ENCODE measurements at places on chromosomes 4 and X. TPM values are rescaled to one million over a fixed set of nuclear protein-coding genes. Genes with fewer than 3 reads are reported as not detected.
A peak's percentile ranks its signal among the peaks of the same experiment; 100 is the strongest.

DNA sequence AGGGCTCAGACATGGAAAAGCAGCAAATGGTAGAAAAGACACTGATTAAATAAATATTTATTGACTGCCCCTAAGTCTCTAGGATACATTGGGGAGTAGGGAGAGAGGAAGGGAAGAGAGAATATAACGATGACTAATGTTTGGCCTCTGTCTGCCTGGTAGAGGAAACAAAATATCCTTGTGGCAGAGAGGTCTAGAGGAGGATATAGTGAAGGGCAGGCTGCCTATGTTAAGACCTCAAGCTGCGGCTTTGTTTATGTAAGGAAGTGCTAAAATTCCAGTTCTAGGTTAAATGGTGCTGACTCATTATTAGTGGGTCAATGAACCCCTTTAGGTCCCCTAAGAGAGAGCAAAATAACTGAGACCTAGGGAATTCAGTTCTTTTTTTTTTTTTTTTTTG lies 427.3 kb upstream of the FTHL17 start:
- DNase-seq: no peak

- DNase-seq: no peak
Observed at GRCh38 chrX:116272861-116273260, 102.3 kb downstream of the AGTR2 start.

- no peak for DNase-seq
Observed at GRCh38 chrX:72609313-72609712, 36.7 kb upstream of the HDAC8 start.

DNA sequence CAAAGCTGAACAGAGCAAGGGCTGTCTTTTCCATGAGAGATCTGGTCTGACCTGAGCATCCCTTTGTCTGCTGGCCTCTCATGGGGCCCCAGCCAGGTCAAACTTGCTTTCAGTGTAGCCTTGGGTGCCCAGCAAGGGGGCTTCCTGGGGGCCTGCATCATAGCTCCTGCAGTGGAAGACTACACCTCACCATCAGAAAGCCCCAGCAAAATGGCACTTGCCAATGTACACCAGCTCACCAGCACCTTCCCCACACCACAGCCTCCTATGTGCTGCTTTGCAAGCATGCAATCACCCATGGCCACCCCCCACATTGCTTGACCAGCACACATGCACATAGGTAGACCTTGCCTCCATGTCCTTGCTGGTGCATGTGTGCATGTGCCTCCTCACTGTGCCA lies 1478.1 kb downstream of the FSTL5 start:
- no peak for DNase-seq

GRCh38 chr4:108954880-108955279 lies 192.0 kb upstream of the ETNPPL start:
- no peak for DNase-seq

GRCh38 chr4:89788206-89789072 lies 48.5 kb downstream of the SNCA start:
- DNase-seq: no peak

DNA sequence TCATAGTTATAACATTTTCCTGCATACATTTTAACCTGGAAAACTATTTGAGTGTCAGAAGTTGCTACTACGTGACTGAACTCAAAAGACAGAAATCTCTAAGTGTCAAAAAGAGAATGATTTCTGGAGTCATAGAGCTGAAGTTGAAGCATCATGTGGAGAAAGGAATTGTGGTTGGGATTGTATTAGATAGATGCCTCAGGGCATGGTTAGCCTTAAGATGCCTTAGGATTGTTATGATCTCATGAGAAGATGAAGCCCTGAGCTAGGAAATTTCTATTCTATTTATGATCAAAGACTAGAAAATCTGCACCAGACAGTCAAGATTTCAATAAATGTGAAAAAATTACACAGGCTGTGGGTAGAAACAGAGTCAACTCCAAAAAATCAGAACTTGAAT lies 20.2 kb downstream of the EPGN start:
- DNase-seq: no peak

DNA sequence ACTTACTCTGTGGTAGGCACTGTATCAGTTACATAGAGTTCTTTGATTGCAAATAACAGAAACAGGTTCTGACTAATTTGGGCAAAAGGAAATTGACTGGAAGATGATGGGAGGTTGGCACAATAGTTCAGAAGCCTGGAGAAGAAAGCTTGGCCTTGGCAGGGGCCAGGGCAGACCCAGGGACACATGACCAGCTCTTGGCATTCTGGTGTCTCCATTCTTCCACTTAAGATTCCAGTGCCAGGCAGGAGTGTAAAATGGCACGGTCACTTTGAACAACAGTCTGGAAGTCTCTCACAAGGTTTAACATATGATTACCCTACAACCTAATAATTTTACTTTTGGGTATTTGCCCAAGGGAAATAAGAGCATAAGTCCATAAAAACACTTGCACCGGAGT lies 175.9 kb downstream of the BCOR start:
- DNase-seq: no peak

- DNase-seq: no peak
Observed at GRCh38 chr4:3220476-3221183, 28.3 kb upstream of the MSANTD1 start.

DNA sequence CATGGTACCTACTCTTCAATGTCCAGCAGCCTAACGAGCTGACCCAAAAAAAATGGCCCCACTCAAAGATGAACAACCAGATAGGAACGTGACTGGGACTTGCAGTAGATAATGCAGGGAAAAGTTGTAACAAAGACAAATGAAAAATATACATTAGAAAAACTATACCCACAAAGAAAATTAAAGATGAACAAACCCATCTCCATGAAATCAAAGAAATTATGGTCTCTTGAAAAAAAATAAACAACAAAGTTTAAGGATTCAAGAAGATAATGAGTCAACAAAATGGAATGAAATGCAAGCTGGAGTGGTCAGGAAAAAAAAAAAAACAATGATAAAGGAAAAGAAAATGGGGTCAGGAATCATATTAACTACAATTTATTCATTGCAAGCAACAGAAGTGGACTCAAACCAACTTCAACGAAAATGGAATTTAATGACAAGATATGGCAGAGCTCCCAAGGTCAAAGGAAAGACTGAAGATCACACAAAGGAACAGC lies 309.8 kb upstream of the GALNT7 start:
- DNase-seq: no peak

DNA sequence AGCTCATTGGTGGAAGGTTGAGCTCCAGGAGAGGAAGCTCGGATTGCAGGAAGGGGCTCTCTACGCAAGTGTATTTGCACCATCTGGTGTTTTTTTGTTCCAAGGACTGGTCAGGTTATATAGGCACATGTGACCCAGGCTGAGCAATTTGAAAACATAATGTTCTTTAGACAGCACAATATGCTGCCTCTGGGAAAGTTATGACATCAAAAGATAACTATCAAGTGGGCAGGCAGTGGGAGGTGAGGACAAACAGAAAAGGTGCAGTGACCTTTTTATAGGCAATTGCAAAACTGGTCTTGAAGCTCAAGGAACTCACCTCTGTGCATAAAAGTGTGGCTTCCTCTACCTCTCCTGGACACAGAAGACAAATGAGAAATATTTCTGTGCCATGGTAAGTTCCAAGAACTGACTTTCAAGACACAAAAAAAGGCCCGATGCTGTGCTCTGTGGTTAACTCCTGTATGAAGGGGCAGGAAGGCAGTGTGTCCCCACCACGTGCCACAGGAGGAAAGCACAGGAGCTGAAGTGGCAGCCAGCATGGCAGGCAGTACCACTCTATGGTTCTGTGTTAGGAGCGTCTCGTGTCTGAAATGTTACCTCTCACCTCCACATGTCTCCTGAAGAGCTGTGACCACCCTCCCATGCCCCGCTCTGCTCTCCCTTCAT lies 128.6 kb downstream of the SHROOM3 start:
- no peak for DNase-seq

DNA sequence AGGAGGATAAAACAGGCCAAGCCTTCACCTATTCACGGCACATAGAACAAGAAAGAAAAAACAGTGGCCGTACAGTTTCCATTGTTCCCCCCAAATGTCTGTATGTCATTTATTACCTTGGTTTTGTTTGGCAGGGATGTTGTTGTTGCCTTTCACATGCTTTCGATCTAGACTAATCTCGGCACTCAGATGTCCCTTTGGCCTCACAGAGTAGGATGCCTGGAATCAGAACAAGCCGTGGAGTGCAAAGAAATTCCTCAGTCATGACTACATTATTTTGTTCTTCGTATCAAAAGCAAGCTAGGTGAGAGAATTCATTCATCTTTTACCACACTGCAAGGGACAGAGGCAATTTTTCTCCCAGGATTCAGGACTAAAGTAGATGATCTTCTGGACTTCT lies 106.9 kb downstream of the SMIM20 start:
- peak; percentile 59 for DNase-seq

GRCh38 chr4:2733844-2734574 lies 22.1 kb downstream of the TNIP2 start:
- no peak for DNase-seq

GRCh38 chr4:164753873-164754488 lies at the start of gene SMIM31:
Gene SMIM31, plus strand, starts transcription at chr4:164754131. Its CDS starts 16,313 bp downstream, at chr4:164770444.
- DNase-seq: no peak

DNA sequence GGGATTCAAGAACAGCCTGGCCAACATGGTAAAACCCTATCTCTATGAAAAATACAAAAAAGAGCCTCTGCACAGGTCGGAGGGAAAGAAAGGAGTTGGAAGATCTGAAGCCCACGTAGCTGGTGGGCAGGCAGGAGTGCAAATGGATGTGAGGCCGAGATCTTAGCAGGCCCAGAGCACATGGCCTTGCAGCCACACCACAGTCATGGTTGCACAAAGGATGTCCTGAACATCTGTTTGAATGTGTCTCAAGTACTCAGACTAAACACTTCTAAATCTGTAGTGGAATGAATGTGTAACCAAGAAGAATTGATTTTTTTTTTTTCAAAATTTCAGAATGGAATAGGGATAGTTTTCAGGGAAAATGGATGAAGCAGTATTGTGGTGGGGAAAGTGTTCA lies 10.8 kb downstream of the CA5B start:
- DNase-seq: no peak

DNA sequence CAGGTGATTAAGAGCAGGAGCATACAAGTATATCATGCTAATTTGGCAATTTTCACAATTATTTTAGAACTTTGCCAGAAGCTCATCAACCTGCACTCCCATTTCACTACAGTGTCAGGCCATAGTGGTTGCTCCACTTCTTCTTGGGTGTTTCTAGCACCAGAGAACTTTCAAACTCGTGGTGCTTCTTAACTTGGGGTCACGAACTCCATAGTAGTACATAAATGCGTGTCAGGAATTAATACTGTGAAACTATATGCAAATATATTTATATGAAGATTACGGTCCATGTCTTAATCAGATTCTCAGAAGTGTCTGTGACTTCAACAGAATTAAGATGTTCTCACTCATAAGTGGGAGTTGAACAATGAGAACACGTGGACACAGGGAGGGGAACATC lies 254.3 kb upstream of the BMP3 start:
- DNase-seq: no peak

GRCh38 chr4:11155208-11155867 lies 273.4 kb downstream of the HS3ST1 start:
- no peak for DNase-seq

GRCh38 chr4:1899149-1900086 lies 28.2 kb downstream of the NSD2 start:
- DNase-seq: peak; percentile 56

DNA sequence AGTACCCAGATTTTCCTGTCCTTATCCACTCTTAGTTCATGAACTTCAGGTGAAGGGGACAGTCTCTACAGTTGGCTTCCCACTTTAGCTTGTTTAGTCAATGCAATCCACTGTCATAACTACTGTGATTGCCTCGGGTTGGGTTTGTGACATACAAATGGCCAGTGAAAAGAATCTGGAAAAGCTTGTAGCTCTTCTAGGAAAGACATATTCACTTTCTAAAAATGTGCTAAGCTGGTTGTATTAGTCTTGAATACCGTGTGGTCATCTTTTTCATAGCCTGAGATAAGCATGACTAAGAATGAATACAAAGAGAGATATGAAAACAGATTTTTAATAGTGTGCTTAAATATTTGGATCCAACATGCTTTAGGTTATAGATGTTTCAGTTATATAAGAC lies 1443.5 kb upstream of the IGFBP7 start:
- DNase-seq: no peak

GRCh38 chrX:106897259-106897658 lies 5.9 kb downstream of the RIPPLY1 start:
- DNase-seq: no peak

DNA sequence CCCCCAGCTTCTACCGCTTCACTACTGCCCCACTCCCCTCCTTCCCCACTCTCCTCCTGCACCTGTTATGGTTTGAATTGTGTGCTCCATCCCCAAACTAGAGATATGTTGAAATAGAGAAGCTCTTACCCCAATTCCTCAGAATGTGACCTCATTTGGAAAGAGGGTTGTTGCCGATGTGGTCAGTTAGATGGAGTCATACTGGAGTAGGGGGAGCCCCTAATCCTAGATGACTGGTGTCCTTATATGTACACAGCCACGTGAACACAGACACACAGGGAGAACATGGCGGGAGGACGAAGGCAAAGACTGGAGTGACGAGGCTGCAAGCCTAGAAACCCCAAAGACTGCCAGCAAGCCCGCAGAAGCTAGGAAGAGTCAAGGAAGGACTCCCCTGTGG lies 84.3 kb downstream of the FHDC1 start:
- DNase-seq: no peak

DNA sequence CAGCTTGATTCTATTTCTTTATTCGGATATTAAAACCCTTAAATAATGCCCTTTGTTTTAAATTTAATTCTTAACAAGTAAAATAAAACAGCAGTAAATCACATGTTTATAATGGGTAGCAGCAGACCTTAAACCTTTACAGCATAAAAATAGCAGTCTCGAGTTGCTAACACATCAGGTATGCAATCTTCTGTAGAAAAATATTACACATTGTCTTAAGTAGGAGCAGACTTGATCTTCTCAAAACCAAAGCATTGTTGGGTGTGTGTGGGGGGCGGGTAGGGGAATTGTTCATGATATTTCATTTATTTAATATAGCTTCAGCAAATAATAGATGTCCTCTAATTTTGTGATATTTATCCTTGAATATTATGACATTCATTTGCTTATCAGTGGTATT lies 331.4 kb downstream of the PCDH7 start:
- DNase-seq: no peak

DDX53 gene
- not detected for total RNA-seq

CXCL11 gene
- 0.49 TPM for total RNA-seq

OCRL gene
- 14.8 TPM for total RNA-seq

HS3ST1 gene
- total RNA-seq: 0.69 TPM

PDHA2 gene
- total RNA-seq: not detected

FREM3 gene
- 0.10 TPM for total RNA-seq

GATA1 gene
- 1.1 TPM for total RNA-seq

ZFP42 gene
- 1.4 TPM for total RNA-seq

MID1 gene
- 21.9 TPM for total RNA-seq

C4orf36 gene
- total RNA-seq: 1.9 TPM

DRD5 gene
- not detected for total RNA-seq

APLN gene
- total RNA-seq: 2.4 TPM

SMIM43 gene
- total RNA-seq: 0.30 TPM

SSX3 gene
- not detected for total RNA-seq

ZCCHC12 gene
- 0.39 TPM for total RNA-seq

MTHFD2L gene
- 8.7 TPM for total RNA-seq

RPS6KA6 gene
- total RNA-seq: 6.5 TPM

HOPX gene
- 195 TPM for total RNA-seq

NDUFB11 gene
- 64.8 TPM for total RNA-seq

PPP1R2C gene
- not detected for total RNA-seq
